ENCODE measurements at places on chromosomes 13 and 19. TPM values are rescaled to one million over a fixed set of nuclear protein-coding genes. Genes with fewer than 3 reads are reported as not detected.

- no peaks in the 10 kb centered on the region for H3K4me1 ChIP-seq
- no peaks in the 10 kb centered on the region for H3K36me3 ChIP-seq
Measured at GRCh38 chr13:50593207-50593606, 250.3 kb downstream of the DLEU7 start.

DNA sequence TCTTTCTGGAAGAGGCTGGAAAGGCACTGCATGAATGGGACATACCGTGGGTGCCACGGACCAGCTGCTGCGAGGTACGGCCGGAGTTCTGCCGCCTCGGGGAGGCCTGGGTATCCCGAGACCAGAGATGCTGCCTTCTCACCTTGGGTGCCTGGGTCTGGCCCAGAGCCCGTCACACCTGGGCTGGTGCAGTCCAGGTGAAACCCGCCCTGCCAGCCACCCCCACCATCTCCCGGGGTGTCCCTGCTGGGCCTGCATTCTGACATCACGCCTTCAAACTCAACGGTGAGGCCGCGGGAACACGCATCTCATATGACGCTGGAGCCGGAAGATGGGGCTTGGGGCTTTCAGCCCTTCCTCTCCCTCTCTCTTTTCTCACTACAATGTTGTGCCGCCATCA, 98.0 kb downstream of the GADD45B start:
- DNase-seq, result no peak
- H3K27me3 ChIP-seq, result no peaks in the 10 kb centered on the region
- H3K27ac ChIP-seq, result no peak overlapping the region
- H3K4me3 ChIP-seq, result no peak overlapping the region
- no peaks in the 10 kb centered on the region for H3K36me3 ChIP-seq
- peaks cover 10% of the 10 kb centered on the region for H3K4me1 ChIP-seq

GRCh38 chr13:77674852-77675251, 22.6 kb upstream of the SLAIN1 start:
- H3K4me3 ChIP-seq, result no peak overlapping the region
- no peak for DNase-seq
- no peaks in the 10 kb centered on the region for H3K4me1 ChIP-seq
- H3K36me3 ChIP-seq, result no peaks in the 10 kb centered on the region

DNA sequence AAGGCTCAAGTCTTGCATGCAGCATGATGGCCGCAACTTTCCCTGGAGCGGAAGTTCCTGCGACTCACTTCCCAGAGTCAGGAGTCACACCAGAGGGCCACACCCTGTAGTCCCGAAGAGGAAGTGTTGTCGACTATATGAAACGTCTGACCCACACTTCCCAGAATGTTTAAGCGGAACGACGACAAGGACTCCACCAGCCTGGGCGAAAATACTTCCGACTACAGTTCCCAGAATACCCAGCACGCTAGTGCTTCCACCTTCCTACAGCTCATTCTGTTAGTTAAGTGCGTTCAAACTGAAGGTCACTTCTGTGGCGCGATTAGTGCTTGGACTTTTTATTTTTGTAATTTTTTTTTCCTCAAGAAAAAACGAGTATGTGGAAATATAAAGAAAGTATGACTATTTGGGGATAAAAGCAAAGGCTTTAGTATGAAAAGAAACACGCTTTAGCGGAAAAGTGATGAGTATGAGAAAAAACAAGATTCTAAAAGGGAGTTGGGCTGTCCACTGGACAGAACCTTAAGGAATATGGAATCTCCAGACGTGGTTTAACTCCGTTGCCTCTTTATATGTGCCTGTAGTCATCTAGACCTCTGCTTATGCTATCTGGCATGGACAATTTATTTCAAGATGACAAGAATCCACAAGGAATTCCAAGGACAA, 15.5 kb upstream of the ZNF112 start:
- H3K4me1 ChIP-seq, result no peaks in the 10 kb centered on the region
- no peak overlapping the region for H3K4me3 ChIP-seq
- H3K27me3 ChIP-seq, result no peaks in the 10 kb centered on the region
- no peaks in the 10 kb centered on the region for H3K36me3 ChIP-seq
- no peak overlapping the region for H3K27ac ChIP-seq
- DNase-seq, result no peak

GRCh38 chr19:615619-616018, 17.7 kb downstream of the POLRMT start:
- H3K27ac ChIP-seq, result no peak overlapping the region
- no peak overlapping the region for H3K4me3 ChIP-seq
- peaks cover 2% of the 10 kb centered on the region for H3K36me3 ChIP-seq
- H3K4me1 ChIP-seq, result no peaks in the 10 kb centered on the region

DNA sequence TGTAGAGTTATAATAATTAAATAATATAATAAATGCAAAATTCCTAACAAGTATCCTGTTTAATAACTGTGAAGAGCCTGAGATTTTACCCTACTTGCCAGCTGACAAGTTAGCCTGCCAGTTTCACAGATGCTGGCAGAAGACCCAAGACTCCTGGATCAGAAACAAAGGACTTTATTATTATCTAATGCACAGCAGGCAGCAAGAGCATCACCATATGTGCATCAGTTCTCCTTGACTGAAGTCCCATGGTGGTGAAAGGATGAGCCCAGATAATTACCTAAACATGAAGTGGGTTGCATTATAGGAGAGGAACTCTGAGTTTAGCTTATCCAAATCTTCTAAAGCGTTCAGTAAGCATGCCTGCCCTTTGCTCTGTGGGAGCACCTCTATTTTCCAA, 39.1 kb upstream of the MTIF3 start:
- no peaks in the 10 kb centered on the region for H3K4me1 ChIP-seq
- H3K36me3 ChIP-seq, result no peaks in the 10 kb centered on the region
- H3K4me3 ChIP-seq, result no peak overlapping the region
- H3K27me3 ChIP-seq, result no peaks in the 10 kb centered on the region

Gene ZNF814
- 7.3 TPM for total RNA-seq

Gene ADGRE2
- total RNA-seq, result 0.90 TPM

Gene TEX26
- total RNA-seq, result 0.17 TPM
